ENCODE measurements at places on chromosomes 4 and X.
A peak's percentile ranks its signal among the peaks of the same experiment; 100 is the strongest.

- peak; percentile 31 for DNase-seq
Observed at GRCh38 chr4:56048702-56049431, 100.1 kb downstream of the CEP135 start.

DNA sequence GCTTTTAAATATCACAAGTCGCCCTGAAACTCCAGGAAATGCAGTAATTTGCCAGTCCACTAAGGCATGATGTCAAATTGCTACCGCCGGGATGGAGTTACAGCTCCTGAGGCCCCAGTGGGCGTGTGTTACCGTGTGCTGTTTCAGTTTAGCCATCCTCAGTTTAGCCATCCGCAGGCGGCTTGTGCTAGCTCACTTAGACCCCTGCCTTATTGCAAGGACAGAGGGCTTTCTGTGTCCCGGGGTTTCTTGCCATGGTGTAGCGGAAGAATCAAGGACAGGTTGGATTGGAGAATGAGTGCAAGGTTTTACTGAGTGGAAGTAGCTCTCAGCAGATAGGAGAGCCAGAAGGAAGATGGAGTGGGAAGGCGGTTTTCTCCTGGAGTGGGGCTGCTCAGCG is 33.8 kb upstream of the LRBA start:
- DNase-seq = no peak

- no peak for DNase-seq
Observed at GRCh38 chr4:186807808-186808629, 84.4 kb upstream of the FAT1 start.

DNA sequence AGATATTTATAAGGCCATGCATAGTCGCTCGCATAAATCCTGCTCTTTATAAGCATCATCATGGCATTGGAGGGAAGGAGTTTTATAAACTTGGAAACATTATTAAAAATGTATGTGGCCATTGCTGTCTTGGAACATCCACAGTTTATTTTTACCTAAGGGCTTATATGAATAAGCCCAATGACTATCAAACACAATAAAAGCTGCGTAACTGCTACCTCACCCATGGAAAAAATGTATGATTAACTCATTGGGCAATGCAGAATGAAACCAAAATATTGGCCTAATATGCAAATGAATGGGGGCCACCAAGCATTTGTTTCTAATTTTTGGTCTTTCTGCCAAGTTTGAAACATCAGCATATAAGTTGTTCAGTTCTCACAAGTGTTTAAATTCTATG is 19.1 kb downstream of the GEMIN8 start:
- DNase-seq = no peak

- DNase-seq = no peak
Observed at GRCh38 chr4:185127021-185127925, 15.8 kb upstream of the SLC25A4 start.

GRCh38 chrX:65196758-65197360 is 220.6 kb upstream of the ZC4H2 start:
- DNase-seq = no peak

DNA sequence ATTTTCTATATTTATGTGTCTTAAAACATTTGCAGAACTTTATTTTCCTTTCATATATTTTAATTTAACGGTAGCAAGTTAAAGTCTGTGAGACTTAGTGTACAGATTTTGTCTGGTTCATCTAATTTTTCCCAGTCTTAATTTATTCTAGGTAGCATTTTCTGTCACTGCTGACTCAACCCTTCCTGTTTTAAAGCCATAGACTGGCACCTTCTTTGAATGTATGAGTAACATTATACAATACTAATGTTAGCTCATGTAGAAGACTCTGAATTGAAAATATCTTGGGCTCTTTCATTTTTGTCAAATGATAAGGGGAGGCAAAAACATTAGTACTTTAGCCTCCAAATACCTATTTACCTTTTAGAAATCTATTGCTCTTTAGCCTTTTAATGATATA is 43.6 kb downstream of the BLTP1 start:
- DNase-seq = no peak

- no peak for DNase-seq
Observed at GRCh38 chr4:478373-478772, 20.6 kb downstream of the ZNF721 start.
